ENCODE measurements at places on chromosomes 2 and 18.

DNA sequence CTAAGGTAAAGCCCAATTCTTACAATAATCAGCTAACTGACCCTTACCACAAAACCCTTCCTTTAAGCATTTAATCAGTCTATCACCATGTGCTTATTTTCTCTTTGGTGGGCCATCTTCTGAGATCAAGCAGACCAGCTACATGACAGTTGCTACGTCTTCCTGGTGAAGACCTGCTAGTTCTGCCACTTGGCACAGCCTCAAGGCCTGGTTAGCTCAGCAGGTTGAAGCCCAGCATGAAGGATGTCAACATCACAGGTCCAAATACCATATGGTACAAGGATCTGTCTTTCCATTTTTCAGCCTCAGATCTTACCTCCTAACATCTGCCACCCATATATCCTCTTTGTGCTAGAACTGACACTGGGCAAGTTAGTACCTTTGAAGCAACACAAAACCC is 636.9 kb downstream of the LRP1B start:
- DNase-seq, result no peak

DNA sequence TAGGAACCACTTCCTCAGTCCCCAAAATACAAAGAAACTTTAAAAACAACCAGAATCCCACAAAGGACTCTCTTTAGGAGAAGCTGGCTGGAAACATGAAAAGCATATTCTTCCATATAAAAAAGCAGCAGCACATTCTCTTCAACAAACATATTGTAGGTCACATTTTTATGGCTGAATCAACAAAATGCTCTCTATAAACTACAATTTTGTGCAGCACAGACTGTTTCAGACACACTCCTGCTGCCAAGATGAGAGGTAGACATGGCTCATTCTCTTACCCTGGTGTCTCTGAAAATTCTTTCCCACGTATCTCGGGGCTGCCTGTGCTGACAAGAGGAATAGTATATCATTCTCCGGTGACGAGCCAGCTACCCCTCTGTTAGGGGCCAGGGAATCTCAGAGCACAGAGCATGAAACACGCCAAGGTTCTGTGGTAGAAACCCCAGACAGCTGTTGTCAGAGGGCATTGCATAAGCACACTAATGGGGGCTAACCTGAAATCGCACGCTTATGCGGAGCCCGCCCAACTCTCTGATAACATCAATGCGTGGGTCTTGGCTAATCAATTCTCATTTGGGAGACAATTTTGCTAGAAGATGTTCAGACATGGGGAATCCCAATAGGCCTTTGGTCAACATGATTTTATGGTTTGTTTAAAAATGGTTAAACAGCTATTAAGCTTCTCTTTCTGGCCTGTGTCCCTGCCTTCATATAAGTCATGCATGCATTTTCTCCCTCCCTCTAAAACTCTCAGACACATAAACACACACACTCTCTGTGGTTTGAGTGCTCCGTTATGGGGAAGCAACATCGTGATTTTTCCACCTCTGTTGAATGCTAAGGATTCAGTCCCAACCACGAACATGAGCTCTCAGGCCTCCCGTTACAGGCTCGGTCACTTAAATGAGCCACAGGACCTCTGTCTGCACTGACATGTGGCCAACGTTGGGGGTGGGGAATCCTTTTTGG is 177.5 kb downstream of the INO80D start:
- no peak for DNase-seq

DNA sequence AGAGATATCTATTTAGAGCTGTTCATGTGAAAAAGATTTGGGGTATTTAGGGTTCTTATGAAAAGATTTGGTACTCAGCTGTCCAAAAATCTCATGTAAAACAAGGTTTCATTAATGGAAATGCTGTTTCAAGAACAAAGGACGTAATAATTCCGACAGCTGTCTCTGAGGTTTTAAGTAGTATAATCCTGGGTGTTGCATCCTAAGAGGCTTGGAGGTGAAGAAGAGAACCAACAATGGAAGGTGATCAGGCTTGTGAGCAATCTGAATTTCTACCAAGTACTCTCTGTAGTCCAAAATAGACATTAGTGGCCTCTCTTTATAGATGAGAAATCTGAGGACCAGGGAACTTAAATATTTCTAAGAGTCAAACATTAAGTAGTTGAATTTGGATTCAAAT is 205.1 kb downstream of the BABAM2 start:
- no peak for DNase-seq

- DNase-seq, result no peak
These were observed 144.8 kb upstream of the TNP1 start for GRCh38 chr2:217004656-217005055.

GRCh38 chr18:48924630-48925490 is 25.9 kb downstream of the SMAD7 start:
- no peak for DNase-seq

DNA sequence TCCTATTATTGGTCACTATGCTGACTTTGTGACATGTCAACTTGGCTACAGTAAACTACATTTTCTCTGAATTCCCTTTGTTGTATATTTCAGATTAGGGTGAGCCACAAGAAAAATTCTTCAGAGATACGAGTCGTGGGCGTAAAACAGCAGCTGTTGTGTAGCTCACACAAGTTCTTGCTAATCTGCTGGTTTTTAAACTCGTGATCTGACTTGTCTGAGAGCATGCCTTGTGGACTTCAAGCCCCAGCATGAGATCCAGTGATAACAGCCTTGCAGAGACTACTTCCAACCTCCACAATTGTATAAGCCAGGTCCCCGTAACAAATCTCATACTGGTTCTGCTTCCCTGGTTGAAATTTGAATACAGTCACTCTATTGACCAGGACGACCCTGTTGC is 259.8 kb upstream of the LYPD1 start:
- no peak for DNase-seq
